ENCODE measurements at places on chromosomes 3 and 15.
A peak's percentile ranks its signal among the peaks of the same experiment; 100 is the strongest.

DNA sequence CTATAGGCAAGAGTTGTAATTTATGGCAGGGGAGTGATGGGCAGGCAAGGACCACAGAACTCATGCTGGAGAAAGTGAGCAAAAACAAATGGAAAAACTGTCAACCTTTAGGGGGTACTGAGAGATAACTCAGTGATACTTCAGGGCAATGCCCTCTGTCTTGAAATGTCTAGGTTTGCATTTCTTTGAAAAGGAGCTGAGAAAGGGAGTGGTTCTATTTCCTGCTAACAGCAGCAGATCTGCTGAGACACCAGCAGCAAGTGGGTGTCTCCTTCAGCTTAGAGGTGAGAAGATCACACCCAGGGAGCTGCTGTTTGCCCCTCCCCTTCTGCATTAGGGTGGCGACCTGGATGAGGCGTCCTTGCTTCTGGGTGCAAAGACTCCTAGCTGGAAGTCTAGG, 42.3 kb upstream of the XIRP1 start:
- no peak for DNase-seq

DNA sequence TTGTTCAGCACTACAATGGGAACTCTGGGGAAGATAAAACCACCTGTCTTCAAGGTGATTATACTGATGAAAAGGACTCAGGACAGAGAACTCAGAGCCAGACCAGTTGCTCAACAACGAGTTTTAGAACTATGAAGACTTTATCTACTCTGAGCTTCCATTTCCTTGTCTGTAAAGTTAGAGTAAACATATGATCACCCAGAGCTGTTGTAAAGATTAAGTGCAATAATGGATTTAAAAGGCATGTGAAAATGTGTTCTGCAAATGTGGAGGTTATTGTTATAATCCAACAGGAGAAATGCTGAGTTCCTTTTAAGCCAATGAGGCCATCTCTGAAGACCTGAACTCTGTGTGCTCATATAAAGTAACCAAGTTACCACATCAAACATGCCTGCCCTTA, 139.7 kb upstream of the CMC1 start:
- DNase-seq, result no peak

GRCh38 chr3:184315543-184315867, 1.1 kb downstream of the EIF4G1 start:
- no peak for DNase-seq

DNA sequence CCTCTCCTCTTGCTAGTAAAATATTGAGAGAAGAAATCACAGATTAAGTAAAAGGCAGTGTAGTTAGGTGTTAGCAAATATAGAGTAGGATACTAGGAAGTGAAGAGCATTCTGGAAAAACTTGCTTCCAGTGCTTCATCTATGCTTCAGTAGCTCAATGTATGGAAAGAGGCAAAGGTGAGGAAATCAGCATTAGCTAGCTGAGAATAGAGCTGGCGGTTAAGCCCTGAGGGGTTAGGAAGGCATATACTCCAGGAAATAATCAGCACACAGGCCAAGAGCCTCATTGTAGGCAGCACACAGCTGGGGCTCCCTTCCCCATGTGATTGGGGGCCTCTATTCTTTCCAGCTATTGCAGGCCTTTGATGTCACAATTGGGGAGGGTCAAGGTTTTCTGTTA, 13.8 kb downstream of the RCCD1 start:
- DNase-seq, result no peak

- DNase-seq, result no peak
These were observed 35.7 kb downstream of the CCNB2 start for GRCh38 chr15:59140422-59141226.

DNA sequence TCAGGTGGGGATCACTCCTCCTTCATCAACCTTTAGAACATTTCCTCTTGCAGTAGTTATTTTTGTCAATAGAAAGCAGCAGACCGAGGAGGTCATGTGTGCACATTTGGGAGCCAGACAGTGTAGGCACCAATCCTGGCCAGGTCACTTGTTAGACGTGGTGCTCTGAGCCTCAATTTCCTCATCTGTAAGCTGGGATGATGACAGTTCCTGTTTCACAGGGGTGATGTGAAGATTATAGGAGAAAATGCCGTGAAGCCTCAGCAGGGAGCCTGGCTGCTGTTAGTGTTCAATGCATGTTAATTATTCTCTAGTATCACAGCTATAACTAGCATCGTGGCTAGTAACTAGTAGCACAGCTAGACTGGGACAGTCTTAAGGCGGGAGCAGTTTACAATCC, 64.7 kb downstream of the ATP2B2 start:
- no peak for DNase-seq

DNA sequence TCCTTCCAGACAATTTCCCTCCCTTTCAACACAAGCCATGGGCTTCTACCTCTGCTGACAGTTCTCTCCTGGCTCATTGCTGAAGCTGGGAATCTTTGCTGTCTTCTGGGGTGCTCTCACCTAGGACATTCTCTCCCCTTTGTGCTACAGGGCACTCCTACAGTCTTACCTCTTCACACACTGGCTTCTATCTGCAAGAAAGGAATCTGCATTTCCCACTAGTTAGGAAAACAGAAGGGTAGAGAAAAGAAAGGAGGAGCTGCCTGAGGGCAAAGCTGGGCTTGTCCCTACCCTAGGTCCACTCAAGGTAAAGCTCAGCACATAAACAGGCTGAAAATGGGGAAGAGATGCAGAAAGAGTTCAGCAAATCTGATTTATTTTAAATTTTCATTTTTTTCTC, 5.6 kb upstream of the ARGFX start:
- DNase-seq, result no peak

GRCh38 chr3:18529631-18530030, 104.5 kb upstream of the SATB1 start:
- no peak for DNase-seq

DNA sequence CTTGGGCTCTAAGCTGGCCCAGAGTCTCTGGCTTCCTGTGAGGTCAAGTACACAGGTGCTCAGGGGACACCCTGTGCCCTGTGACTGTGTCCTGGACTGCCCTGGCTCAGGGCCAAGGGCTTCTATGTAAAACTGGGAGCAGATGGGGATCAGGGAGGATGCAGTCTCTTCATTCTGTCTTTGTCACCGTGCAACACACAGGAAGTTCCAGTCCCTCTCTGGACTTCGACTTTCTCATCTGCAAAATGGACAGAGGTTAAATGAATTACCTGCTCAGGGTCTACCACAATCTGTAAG, 61.9 kb upstream of the TLE3 start:
- DNase-seq, result no peak

GRCh38 chr3:165669967-165670366, 167.3 kb downstream of the BCHE start:
- DNase-seq, result no peak

- DNase-seq, result peak; percentile 24
These were observed 25.0 kb downstream of the CRYGS start for GRCh38 chr3:186519021-186519658.

DNA sequence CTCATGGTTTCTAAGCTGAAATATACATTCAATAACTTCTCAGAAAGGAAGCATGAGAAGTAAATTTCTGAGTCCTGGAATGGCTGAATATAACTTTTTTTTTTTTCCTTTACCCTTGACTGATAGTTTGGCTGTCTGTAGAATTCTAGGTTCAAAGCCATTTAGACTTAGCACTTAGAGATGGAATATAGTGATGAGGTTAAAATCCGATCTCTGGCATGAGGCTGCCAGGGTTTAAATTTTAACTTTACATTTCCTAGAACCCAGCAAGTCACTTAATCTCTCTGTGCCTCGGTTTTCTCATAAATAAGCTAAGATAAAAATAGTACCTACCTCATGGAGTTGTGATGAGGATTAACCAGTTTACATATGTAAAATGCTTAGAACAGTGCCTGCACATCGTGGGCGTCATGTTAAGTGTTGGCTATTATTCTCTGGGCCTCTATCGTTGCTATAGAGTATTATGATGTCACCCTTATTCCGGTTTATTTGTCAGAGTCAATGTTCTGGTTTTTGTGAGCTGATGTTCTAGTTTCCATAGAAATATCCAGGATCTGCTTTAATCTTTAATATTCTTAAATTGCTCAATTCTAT, 199.8 kb upstream of the TLE3 start:
- no peak for DNase-seq
